ENCODE measurements at places on chromosomes 6 and 20. TPM values are rescaled to one million over a fixed set of nuclear protein-coding genes. Genes with fewer than 3 reads are reported as not detected.

DNA sequence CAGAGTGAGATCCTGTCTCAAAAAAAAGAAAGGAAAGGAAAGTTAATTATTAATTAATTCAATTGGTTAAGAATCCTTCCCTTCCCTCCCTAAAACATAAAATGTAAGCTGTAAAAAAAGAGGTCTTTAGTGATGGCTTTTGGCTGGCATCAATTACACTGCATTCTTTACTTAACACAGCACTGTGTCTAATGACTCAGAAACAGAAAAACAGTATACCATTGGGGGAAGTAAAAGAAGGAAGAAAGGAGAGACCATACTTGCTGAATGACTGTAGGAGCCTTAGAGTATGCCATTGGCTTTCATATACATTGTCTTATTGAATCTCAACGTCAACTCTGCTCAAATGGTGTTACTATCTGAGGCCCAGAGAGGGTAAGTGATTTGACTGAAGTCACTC, 18.3 kb upstream of the CITED2 start:
- no peak for DNase-seq

The ECT2L gene
- total RNA-seq = not detected

The CDSN gene
- total RNA-seq = 1.2 TPM

The C6orf141 gene
- 22.7 TPM for total RNA-seq

The KCNK15 gene
- total RNA-seq = 0.31 TPM
